ENCODE measurements at places on chromosomes 7 and 10. TPM values are rescaled to one million over a fixed set of nuclear protein-coding genes. Genes with fewer than 3 reads are reported as not detected.

Gene OPALIN
- polyA plus RNA-seq = not detected

Gene MGAM2
- 0.03 TPM for polyA plus RNA-seq

Gene ZMIZ2
- 6.0 TPM for polyA plus RNA-seq

Gene CRYGN
- not detected for polyA plus RNA-seq

Gene ZDHHC4
- polyA plus RNA-seq = 40.5 TPM

Gene PTN
- 3.1 TPM for polyA plus RNA-seq

DNA sequence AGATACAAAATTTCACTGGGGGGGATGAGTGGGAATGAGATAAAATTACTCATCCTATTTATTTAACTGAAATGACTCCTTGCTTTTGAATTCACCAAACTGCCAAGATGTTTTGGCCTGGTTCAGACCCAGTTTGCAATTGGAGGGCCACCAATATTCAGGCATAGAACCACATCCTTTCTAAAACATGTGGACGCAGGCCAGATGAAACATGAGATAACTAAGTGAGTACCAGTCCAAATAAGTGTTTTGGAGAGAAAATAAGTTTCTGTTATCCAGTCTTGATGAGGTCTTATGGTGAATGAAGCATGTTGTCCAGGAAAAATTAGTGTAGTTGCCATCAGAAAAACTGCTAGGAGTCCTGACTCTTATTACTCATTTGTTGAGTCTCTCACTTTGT lies 36.3 kb upstream of the PDK4 start:
- DNase-seq = no peak

GRCh38 chr10:123331438-123331837 lies 177.2 kb downstream of the BUB3 start:
- DNase-seq = peak; percentile 28

GRCh38 chr10:8037199-8037801 lies 17.2 kb upstream of the GATA3 start:
- DNase-seq = no peak

DNA sequence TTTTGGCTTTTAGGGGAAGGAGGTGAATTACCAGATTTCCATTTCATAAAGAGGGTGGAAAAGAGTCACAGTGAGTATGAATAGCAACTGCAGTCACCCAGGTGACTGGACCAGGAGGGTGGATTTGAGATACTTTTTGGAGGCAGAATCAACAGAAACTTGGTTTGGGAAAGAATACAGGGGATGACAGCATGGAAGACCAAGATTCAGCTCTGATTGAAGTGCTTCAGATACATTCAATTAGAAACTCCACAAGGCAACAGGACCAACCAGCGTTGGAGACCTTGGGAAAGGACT lies 83.0 kb downstream of the SGMS1 start:
- DNase-seq = no peak

- no peak for DNase-seq
These were observed 40.1 kb downstream of the ZNF518A start for GRCh38 chr10:96170230-96170629.
